ENCODE measurements at places on chromosomes 16 and 17.
A peak's percentile ranks its signal among the peaks of the same experiment; 100 is the strongest.

DNA sequence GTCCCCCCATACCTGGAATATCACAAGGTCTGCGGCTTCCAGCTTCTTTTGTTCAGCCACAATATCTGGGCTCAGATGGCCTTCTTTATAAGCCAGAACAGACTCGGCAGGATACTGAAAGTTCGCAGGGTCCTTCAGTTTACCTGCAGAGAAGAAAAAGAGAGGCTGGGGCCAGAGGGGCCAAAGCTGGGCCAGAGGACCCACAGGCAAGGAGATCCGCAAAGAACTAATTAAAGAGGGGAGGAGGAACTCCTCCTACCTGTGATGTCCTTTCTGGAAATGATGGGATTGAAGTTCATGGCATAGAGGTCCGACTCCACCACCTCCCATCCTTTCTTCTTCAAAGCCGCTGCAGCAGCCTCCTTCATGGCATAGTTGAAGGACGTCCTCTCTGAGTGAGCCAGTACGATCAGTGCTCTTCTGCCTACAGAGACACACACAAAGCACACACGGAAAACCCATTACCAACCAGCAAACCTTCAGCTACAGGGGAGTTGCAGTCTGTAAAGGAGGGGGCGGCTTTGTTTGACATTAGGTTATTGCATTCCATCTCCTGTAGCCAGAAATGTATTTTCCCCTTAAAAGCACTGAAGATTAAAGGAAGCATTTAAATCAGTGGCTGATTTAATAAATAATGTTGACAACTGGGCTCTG, 8.1 kb downstream of the NQO1 start:
- DNase-seq: no peak

- DNase-seq: no peak
Observed at GRCh38 chr17:78779850-78780249, 2.2 kb downstream of the CYTH1 start.

- no peak for DNase-seq
Observed at GRCh38 chr17:80936218-80936617, 55.4 kb upstream of the CHMP6 start.

GRCh38 chr17:65455972-65456343, 105.5 kb downstream of the AXIN2 start:
- no peak for DNase-seq

DNA sequence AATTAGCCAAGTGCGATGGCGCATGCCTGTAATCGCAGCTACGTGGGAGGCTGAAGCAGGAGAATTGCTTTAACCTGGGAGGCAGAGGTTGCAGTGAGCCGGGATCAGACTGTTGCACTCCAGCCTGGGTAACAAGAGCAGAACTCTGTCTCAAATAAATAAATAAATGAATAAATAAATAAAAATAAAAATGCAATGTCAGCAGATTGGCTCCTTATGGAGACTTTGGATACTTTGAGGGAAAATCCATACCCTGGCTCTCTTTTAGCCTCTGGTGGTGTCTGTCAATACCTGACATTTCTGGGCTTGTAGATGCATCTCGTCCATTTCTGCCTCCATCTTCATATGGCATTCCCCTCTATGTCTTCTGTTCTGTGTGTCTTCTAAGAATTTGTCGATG, 66.7 kb downstream of the RBFOX1 start:
- no peak for DNase-seq

- DNase-seq: no peak
Observed at GRCh38 chr17:59521465-59522126, 43.8 kb upstream of the DHX40 start.

GRCh38 chr17:83083368-83084201, 4.2 kb downstream of the METRNL start:
- no peak for DNase-seq

DNA sequence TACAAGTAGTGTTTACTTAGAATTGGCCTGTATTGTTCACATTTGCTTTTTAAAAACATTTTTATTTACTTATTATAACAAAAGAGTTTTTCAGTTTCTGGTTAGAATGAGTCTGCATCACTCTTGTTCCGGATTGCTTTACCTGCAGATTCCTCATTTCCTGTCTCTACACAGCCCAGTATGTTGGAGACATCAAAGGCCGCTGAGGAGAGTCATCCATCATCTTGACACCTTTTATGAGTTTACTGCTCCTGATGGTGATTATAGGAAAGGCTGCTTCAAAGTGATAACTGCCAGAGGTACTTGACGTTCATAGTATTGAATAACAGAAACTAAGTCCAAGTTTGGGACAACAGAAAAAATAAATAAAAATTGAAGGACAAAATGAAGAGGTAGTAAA, 490.5 kb upstream of the CA10 start:
- no peak for DNase-seq

DNA sequence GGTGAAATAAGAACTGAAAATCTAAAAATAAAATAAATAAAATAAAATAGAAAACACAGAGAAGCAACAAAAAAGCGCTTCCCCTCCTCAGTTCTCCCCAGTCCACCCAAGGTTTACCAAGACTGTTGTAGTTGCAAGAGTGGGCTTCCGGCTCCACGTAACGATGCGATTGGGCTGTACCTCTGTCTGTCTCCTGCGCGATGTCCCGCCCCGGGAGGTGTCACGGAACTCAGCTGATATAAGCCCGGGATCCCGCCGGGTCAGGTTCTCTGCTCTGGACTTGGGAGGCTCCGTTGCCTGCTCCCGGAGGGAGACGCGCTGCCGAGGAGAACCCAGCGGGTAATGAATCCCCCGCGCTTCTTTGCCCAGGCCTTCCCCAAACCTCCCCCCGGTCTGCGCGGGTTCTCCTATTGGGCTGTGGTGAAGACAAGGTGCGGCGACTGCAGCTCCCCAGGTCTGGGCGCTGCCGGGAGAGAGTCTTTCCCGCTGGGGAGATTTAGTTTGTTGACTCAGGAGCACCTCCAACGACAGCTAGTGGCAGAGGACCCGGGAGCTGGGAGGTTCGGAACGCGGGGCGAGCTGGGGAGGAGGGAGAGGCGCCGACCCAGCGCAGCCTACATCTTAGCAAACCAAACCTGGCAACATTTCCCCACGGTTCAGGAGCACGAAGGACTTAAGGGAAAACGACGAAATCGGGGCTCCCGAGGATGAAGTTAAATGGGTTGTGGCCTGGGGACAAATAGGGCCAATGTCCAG, at the start of gene SLFN5:
Gene SLFN5, plus strand, starts transcription at position 268 of the 756 bp plus-strand sequence. CDS start 15,619 bp downstream, outside the sequence.
- DNase-seq: peak; percentile 86

DNA sequence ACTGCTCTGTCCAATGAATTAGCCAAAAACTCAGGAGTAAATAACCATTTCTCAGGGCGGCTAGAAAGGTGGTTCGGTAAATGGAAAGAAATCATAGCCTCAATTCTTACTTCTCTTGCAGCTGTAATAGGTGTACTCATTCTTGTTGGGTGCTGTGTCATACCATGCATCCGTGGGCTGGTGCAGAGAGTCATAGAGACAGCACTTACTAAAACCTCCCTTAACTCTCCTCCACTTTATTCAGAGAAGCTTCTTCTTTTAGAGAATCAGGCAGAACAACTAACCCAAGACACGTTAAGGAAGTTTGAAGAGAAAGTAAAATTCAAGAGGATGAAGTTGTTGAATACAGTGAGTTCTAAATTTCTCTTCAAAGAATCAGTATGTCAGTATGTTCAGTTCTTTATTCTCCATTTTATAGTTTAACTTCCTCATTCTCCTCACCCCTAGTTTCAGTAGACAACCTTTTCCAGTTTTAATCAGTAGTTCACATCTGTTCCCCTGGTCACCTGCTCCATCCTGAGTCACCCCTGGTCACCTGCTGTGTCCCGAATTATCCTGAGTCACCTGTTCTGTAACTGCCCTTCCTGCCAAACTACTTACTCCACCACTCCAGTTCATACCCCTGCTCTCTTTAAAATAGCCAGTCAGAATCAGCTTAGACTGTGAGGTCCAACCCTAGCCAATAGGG, 85.9 kb downstream of the EMP2 start:
- no peak for DNase-seq

DNA sequence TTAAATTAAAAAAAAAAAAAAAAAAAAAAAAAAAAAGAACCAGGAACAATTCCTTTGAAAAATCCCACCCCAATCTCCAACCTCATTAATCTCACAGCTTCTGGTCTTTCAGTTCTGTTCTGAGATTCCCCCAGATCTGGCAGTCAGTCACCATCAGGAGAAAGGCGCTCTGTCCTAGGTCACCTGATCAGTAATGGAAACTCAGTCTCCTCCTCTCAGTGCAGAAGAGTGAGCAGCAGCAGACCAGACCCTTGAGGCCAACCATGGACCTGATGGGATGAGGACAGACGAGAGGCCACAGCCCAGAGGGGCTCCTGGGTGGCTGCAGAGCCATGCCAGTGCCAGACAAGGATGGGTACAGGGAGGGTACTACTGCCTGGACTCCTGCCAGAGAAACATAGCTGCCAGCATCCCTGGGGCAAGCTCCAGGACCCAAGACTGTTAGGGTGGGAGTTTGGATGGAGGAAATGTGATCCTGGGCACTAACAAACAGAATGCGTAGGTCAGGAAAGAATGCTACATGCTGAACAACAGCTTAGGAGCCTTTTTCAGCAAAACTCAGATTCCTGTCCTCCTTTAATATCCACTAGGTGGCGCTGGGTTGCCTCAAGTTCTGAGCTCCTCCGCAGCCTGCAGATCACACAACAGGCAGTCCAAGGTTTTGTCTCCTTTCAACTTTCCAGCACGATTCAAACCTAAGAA, 28.7 kb downstream of the MPG start:
- no peak for DNase-seq

DNA sequence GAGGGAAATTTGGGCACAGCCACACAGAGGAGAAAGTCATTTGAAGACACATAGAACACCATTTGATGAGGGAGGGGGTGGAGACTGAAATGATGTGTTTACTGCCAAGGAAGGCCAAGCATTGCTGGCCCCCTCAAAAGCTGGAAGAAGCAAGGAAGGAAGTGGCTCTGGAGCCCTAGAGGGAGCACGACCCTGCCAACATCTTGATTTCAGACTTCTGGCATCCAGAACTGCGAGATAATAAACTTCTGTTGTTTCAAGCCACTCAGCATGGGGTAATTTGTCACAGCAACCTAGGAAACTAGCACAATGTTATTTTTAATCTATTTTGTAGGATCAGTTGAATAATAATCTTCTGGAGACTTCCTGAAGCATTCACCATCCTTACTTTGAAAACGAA, 314.8 kb upstream of the GOT2 start:
- DNase-seq: no peak

DNA sequence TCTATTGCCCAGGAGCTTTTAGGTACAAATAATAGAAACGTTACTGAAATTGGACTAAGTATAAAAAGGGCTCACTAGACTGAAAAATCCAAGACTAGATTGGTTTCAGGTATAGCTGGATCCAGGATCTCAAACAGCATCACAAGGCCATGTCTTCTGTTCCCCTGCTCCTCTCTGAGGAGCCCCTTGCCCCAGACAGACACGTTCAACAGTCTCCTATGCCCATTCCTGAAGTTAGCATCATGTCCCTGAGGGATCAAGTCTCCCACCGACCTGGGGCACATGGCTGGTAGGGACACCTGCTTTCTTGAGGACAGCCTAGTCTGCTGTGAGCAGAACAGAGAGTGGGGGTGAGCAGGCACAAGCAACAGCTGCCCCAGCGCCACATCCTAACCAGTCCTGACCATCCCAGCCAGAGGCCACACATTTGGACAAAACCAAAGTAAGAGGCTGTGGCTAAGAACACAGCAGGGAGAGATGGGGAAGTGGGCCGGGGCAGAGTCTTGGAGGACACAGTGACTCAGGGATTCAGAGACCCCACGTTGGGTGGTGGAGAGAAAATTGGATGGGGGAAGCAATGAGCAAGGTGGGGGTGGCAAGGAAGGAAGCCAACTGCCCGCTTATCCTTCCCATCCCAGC, 10.5 kb upstream of the MMP2 start:
- DNase-seq: no peak

DNA sequence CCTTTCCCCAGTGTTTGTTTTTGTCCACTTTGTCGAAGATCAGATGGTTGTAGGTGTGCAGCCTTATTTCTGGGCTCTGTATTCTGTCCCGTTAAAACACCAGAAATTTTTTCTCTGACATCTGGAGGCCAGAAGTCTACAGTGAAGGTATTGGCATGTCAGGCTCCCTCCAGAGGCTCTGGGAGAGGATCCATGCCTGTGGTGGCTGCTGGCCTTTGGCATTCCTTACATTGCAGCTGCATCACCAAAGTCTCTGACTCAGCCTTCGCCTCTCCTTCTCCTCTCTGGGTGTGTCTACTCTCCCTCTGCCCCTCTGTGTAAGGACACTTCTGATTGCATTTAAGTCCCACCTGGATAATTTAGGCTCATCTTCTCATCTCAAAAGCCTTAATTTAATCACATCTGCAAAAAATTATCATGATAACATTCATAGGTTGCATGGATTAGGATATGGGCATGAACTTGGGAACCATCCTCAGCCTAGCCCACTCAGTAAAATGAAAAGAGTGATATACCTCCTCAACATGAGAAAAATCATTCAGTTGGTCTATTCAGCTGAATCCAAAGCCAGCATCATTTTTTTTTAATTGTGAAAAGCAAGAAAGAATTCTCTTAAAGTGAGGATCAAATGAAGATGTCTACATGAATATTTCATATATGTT, 78.0 kb downstream of the MAP2K6 start:
- no peak for DNase-seq

- DNase-seq: no peak
Observed at GRCh38 chr17:17564323-17564722, 27.2 kb downstream of the PEMT start.

DNA sequence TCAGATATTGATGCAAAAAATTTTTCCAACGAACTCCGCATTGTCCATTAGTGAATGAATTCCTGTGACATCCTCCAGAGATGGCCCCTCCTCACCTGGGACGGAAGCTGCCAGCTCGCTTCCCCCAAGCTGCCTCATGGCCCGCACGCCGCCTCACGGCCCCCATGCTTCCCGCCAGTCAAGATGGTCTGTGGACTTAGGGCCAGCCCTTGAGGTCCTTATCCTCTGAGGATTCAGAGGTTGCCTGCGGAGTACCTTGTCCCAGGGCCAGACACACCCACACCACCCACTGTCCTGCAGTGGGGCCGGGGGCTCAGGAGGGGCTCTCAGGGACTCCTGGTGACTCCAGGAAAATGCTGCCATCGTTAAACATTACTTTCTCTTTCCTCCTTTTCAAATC, 73.6 kb downstream of the SEC14L1 start:
- DNase-seq: no peak

- DNase-seq: peak; percentile 32
Observed at GRCh38 chr17:42578282-42578869, 847 bp upstream of the PSMC3IP start.

GRCh38 chr16:7405166-7405565, 72.5 kb downstream of the RBFOX1 start:
- DNase-seq: peak; percentile 44

DNA sequence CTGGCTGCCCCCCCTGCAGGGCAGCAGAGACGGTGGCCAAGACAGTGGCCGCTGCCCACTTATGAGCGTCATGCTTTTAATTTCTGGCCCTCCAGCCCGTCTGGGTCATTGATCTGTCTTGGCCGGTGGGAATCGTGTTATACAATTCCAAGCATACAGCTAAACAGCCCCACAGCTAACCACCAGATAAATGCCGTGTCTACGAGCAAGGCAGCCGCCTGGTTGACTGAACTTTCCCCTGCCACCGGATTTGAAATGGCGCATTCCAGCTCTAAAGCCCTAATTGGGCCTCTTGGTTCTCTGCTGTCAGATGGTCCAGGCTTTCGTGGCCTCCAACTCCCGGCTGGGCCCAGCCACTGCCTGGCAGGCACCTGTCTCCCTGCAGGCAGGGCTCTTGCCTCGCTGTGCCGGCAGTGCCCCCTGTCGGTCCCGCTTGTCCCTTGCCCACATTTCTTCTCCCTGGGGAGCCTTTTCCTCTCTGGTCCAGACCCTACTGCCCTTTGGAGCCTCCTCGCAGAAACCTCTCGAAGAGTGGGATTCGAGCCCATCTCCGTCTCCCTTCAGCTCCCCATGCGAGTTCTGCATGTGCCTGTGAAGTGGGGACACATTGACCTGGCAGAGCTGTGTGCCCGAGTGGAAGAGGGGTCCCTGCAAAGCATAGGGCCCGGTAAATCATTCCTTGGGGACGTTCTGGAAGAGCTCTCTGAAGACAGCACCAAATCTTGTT, 1.8 kb upstream of the RBFOX3 start:
- peak; percentile 12 for DNase-seq
